Activated CD8-positive, alpha-beta memory T cell treated with anti-CD3 and anti-CD28 coated beads for 1 hour (primary cell): ENCODE measurements at places on chromosomes 3 and 15.

DNA sequence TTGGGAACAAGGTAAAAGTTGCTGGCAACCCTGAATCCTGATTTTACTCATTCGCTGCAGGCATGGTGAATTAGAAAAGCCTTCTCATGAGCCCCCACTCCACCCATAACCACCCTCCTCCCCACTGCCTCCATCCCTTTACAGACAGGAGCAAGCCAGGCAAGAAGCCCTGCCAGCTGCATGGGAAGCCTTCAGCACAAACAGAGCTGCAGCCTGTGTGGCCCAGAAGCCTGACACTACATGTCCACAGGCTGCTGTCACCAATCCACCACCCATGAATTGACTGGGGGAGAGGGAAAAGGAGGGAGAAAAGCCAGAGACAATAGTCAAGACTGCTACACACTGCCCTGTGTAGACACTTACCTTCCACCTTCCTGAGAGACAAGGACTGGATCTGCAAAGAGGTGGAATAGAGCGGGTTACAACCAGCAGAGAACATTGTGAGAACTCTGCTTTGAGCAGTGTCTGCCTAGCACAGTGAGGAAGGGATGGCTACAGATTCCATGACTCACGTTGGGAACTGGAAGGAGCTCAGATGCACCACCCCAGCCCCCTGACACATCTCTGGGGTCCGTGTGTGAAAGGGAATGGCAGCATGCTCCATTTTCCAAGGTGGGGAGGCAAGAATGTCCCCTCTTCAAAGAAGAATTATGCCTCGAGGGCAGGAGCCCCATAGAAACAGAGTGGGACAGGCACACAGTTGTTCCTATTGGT is 33.9 kb downstream of the DZIP1L start:
- DNase-seq = no peak

- no peak for DNase-seq
Measured at GRCh38 chr3:75180235-75180944, 483.7 kb upstream of the FRG2C start.

- DNase-seq = no peak
Measured at GRCh38 chr3:81245501-81245900, 515.9 kb downstream of the GBE1 start.

DNA sequence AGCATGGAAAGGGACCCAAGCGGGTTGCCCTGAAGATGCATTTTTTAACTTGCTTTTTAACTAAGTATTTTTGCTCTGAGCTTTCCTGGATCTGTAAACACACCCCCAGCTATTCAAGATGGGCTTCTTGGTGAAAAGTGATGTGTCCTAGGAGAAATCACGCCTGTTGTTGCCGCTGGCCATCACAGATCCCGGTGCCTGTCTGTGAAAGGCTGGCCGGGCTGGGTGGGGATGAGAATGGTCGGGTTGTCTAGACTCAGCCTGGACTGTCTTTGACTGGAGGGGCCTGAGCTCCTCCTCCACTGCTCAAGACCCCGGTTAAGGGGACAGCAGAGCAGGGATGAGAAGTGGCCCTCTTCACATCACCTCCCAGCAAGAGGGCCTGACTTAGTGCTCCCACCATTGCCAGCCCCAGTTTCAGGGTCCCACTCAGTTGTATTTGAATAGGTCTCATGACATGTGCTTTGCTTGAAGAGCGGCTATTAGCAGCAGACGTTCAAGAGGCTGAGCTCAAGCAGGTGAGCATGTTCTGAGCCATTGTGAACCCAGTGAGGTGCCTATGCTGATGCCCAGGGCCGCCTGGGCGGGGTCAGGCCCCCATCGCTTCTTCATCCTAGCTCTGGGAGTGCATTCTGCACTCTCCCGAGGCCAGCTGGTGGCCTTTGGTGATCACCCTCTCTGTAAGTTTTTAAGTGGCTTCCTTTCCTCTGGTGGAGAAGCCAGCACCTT is 79.9 kb downstream of the IGF1R start:
- no peak for DNase-seq
